Fibroblast of lung (primary cell): ENCODE measurements at places on chromosomes 7 and 10. TPM values are rescaled to one million over a fixed set of nuclear protein-coding genes. Genes with fewer than 3 reads are reported as not detected.

DNA sequence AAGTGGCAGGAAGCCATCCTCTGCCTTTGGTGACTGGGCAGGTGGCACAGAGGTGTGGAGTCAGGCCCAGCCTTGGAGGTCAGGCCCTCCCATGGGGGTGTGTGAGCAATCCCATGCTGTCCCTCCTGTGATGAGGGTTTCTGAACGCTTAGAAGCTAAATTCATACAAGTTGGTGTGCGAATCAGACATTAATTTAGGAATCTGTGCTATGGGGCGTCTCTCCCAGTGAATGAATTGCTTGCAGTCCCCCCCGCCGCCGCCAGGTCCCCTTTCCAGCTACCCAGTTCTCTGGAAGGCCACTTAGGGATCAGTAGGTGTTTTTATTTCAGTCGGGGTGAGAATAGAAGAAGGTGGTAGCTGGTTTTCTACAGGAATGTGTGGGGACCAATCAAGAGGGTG, 37.5 kb downstream of the LRRC18 start:
- DNase-seq = no peak

DNA sequence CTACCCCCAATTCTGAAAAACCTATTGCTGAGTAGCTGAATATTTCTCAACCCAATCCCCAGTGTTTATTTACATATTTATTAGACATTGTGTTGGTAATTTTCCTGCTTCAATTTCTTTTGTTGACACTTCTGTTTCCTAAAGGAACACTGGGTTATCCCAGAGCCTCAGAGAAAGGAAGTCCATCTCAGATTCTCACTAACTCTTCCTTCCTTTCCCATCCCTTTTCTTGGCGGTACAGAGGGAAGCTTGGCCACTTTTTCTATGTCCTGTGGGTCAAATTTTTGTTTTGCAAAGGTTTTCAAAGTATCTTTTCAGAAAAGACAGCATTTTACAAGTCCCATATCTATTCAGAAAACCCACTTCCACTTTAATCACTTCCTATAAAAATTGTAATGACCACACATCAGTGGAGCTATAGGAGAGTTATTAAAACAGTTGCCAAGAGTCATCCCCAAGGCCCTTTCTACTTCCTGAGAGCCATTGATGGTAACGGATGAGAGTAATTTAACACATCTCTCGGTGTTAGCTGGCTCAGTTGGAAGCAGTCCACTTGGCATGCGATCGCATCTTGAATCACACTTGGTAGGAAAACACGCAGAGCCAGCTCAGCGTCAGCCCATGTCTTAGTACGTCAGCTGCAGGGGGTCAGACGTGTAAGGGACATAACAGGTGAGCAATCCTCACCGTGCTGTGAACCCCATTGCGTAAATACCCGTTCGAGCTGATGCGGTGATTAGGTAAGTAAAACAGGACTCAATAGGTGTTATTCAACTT, 231.1 kb upstream of the ADARB2 start:
- DNase-seq = no peak

LRGUK gene
- under 0.01 and 0.17 TPM in 2 replicates for total RNA-seq

GRCh38 chr7:106039486-106040060, 72.5 kb downstream of the SYPL1 start:
- DNase-seq = peak; percentile 78

GRCh38 chr7:75856536-75856935, 22.3 kb upstream of the RHBDD2 start:
- DNase-seq = no peak
